Fibroblast of skin of abdomen (primary cell): ENCODE measurements at places on chromosomes 12 and 14.
A peak's percentile ranks its signal among the peaks of the same experiment; 100 is the strongest.

DNA sequence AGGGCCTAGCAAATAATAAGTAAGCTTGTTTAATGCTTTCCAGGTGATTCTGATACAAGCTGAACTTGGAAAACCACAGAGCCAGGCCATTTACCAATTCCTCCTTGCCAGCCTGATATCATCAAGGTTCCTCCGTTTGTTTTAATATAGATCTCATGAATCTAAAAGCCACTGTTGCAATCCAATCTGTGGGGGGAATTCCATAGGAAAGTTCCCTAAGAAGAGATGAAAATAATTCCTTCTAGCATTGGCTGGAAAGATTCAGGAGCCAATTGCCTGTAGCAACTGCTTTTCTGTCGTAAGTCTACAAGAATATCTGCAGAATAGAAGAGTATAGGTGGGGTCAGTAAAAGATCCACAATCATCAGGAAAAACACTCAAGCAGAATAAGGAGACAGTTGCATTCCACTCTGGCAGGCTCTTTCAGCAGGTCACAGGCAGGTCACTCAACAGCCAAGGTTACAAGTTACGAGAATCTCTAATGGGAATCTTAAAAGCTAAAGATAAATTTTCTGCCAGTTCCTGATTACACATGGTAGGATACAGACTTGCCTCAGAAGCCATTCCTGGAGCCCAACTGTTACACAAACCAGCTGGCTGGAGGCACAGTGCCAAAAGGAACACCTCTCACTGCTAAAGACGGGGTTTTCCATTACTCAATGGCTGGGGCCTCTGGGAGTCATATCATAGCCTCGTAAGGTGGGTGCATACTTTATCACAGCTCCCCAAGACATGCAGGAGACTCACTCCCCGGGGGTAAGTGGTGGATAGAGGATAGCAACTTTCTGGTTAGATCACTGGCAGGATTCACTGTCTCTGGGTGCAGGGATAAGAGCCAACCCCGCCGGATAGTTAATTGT is 43.6 kb downstream of the FGD6 start:
- DNase-seq = peak; percentile 86

DNA sequence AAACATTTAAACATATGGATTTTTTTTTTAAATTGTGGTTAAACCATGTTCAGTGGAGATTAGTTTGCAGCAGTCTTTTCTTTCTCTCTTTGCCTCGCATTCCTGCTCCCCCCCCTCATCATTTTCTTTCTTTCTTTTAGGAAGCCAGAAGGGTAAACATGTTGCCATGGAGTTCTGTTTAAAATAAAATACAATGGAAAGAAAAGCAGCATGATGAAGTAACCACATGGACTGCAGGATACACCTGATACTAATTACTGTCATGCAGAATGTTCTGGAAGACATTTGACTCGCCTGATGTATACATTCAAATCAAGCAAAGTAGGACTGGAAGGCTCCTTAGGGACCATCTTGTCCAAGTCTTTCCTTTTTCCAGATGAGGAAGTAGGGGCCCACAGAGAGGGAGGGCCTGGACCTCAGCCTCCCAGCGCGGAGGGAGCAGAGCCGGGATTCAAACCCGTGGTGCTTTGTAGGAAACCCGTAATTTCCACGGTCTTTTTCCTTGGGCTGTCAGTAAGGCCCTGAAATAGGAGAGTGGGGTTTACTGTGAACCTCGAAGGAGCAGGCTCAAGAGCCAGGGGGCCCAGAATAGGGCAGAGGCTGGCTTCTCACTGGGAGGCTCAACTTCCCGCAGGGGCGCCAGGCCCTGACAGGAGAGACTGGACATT is 2.4 kb upstream of the MEG3 start:
- DNase-seq = peak; percentile 56

DNA sequence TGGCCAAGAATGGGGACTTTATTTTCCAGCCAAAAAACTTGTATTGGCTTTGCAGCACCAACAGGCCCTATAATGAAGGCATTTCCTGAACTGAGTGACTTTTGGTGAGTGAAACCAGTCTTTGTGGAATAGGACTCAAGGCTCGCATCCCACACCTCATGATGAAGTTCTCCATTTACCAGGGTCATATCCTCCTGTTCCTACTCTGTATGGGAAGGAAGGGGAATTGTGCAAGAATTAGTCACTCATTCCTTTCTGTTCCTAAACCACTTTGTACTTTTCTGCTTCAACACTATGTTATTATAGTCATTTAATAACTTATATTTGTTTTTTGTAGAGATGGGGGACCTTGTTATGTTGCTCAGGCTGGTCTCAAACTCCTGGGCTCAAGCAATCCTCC is 2.3 kb upstream of the SPATS2 start:
- DNase-seq = peak; percentile 65

- DNase-seq = no peak
Observed at GRCh38 chr12:8081251-8081920, 688 bp upstream of the NECAP1 start.
